LNCaP clone FGC (cell line): ENCODE measurements at places on chromosomes 16 and 17.

GRCh38 chr16:13429416-13429815 is 490.5 kb upstream of the ERCC4 start:
- no peak for DNase-seq

GRCh38 chr17:18257982-18258355 is 569 bp downstream of the FLII start:
- no peak for DNase-seq

DNA sequence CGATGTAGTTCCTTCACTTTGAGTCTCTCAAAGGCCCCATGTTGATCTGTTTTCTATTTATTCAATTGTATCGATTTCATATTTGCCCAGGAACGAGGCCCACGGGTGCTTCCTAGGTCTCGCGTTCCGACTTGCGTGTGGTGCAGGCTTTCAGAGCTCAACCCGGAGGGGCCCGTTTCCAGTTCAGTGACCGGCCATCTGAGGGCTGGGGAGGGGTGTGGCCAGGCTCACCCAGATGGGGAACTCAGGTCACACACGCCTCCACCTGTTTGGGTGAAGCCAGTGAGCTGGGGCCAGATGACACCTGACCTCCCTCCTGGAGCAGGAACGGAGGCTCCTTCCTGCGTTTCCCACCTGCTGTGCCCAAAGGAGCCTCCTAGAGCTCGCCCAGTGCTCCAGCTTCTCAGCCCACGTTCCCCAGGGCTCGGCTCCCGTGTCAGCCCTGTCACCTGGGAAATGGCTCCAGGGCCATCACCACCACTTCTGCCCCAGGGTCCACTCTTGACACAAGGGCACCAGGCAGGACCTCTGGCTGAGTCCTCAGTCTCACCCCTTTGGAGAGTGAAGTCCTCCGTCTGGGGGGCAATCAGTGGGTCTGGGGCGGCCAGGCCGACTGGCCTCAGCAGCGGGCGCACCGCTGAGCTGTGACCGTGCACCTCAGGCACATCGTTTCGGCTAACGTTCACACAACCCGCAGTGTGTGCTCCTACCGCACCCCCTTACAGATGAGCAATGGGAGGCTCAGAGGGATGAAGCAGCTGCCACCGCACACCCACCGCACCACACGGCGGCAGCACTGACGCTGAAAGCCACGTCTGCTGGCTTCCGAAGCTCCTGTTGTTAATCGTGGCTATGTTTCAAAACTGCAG is 18.0 kb downstream of the FOXF1 start:
- DNase-seq, result no peak

DNA sequence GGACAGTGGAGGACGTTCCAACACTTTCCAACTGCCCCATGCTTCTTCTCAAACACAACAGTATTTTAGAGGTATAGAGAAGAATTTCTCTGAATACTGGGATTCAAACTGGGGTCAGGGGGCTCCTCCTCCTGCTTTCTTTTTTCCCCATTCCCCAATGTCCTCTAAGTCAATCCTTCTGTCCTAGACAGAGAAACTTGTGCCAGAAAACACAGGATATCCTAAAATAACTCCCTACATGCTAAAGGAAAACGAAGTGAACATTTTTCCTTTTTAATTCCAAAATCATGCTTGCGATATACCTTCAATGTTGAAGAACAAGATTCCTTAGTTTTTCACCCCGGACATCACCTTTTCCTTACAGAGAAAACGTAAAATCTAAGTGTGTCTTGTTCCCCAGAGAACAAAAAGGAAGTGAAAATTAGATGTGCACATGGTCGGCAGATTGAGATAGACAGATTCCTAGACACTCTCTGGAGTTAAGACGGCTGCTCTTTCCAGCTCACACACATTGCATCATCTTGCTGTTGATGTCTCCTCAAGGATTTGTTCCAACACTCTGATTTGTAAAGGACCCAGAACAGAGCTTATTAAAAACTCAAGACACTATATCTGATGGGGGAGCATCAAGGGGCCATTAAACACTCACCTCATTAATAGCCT is 228.2 kb downstream of the GRIN2A start:
- no peak for DNase-seq

GRCh38 chr17:68569346-68569745 is 31.8 kb downstream of the FAM20A start:
- no peak for DNase-seq

GRCh38 chr17:65473985-65474384 is 87.5 kb downstream of the AXIN2 start:
- DNase-seq, result no peak

DNA sequence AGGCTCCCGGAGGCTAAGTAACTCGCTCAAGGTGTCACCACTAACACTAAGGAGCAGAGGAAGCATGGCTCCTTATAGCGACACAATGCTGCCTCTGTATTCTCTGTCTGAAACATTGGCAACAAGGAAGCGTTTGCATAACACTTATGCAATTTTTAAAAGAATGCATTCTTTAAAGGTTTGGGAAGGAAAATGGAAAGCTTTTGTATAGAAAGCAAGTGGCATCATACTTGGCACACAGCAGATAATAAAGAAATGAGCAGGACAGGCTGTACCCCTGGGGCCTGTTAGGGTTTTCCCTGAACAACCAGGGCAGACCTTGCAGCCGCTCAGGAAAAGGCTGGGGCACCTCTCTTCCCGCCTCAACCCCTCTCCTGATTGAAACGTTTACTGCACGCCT is 36.9 kb downstream of the PPL start:
- DNase-seq, result no peak

- no peak for DNase-seq
These were observed 70.7 kb downstream of the CLEC16A start for GRCh38 chr16:11015076-11015475.

DNA sequence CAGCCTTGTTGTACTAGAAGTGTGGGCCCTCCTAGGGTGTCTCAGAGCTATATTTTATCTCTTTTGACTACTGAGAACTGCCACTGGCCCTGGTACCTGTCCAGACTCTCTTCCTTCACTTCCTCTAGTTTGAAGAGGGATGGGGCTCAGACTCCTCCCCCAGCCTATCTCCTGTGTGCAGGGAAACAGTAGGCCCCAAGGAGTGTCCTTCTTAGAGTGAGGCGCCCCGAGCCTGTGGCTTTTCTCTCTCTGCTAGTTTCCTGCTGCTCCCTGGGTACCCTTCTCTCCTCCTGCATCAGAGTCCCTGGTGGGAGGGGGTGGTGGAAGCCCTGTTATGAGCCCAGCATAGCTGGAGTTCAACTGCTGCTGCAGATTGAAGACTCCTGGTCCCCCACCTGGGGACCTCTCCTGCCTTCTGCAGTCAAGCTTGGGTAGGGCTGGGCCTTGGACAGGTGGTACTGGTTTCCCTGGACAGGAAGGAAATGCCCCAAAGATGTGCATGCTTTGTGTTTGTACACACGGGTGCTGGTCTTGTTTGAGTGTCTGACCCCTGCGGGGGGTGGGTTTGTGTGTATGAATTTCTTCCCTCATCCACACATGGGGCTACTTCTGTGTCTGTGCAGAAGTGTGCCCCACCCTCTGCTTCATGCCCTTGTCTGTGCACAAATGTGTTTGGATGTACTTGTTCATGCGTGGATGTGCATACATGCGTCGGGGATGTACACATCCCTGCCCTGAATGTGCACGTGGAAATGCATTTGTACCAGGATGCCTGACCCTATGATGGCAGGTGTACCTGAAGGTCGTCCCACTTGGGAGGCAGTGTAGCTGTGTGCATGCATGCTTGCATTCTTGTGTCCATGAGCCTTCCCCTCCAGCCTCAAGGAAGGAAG is 6.9 kb downstream of the RARA start:
- DNase-seq, result no peak

DNA sequence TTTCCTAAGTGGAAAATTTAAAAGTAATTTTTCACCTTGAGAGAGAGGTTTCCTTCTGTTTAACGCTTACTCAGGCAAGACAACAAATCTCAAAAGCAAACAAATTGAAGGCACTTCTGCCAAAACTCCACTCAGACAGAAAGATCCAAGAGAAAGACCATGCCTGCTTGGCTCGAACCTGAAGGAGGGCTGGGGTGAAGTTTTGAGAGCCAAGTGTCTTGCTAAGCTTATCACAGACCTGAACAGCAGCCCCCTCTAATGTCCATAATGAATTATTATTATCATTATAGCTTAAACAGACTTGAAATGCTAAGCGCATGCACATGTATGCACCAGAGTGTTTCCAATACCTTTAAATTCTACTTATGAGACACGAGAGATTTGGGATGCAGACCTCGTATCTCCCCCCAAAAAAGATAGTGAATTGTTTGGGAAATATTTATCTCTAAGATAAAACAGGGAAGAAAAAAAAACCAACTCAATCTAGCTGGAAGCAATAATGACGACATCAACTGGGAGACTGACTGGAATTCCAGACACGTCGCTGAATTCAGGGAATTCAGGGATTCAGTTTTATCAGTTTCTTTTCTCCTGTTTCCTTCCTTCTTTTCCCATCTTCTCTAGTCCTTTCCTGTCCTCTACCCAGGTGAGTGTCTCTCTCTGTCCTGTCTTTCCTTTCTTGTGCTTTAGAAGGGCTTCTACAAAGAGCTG is 473.2 kb downstream of the RBFOX1 start:
- DNase-seq, result no peak

DNA sequence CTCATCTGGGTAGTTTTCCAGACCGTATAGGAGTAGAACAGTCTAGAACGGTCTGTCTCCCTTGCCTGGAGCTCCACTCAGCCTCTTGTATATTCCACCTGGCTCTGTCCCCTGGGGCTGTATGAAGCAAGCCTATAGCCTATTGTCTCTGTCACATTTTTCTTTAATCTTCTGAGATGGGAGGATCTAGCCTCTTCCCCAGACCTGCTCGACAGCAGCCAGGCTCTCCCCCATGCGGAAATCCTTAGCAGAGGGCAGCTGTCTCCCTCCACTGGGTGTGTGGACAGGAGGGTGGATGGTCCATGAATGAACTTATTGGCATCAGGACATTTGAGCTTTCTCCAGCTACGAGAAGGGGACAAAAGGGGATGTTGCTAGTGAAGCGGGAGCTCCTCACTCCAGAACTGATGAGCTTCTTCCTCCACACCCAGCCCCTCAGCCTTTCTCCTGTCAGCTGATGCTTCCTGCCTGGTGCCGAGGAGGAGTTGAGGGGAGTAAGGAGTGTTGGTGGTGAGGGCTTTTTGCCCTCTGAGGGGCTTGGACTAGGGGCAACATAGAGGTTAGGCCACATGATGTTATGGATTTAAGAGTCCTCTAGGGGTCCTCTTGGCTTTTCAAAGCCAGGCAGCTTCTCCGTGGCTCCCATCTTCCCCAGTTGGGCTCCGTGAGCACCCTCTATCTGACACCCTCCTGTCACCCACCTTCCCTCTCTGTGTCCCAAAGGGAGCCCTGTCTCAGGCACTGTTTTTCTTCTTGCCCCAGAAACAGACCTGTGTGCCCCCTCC is 28.0 kb downstream of the ARHGAP23 start:
- no peak for DNase-seq

DNA sequence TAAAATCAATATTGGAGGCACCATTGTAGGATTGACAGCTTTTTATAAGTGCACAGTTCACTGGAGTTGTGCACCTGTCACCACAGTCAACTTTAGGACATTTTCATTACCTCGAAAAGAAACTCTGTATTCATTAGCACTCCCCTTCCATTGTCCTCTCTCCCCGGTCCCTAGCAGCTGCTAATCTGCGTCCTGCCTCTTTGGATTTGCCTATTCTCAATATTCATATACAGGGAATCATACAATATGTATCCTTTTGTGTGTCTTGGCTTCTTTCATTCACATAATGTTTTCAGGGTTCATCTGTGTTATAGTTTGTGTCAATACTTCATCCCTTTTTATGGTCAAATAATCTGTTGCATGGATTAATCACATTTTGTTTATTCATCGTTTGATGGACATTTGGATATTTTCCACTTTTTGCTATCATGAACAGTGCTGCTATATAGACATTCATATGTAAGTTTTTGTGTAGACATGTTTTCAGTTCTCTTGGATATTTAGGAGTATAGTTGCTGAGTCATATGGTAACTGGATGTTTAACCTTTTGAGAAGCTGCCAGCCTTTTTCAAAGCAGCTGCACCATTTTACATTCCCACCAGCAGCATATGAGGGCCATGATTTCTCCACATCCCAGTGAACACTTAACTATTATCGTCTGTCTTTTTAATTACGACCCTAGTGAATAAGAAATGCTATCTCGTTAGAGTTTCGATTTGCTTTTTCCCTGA is 9.8 kb downstream of the DNAJA3 start:
- no peak for DNase-seq

- no peak for DNase-seq
These were observed 57.0 kb downstream of the PGS1 start for GRCh38 chr17:78435330-78436005.

DNA sequence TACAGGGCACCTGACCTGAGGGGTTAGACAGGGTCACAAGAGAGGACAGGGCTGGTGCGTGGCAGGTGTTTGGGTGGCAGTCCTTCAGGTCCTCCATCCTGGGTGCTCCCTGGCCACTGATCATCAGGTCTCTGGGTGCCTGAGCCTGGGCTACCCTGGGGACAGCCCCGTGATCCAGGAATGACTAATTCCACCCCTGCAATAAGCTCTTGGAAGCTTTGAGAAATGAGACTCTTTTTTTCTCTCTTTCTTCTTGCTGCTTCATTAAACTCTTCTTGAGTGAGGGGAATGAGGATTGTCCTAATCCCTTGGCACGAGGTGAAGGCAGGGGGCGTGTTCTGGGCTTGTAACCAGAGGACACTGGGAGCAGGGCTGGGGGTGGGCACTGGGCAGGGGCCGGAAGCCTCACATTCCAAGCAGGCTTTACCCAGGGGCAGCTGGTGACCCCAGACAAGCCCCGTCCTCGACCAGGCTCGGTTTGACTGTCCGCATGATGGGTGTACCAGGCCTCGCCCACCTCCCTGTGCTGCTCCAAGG is 21.4 kb upstream of the SPNS2 start:
- no peak for DNase-seq

- peak; percentile 23 for DNase-seq
These were observed 147.9 kb upstream of the MON1B start for GRCh38 chr16:77043076-77043475.

- no peak for DNase-seq
These were observed 23.6 kb upstream of the ATF7IP2 start for GRCh38 chr16:10362077-10362863.

GRCh38 chr16:11354407-11354732 is 9.1 kb downstream of the RMI2 start:
- no peak for DNase-seq

DNA sequence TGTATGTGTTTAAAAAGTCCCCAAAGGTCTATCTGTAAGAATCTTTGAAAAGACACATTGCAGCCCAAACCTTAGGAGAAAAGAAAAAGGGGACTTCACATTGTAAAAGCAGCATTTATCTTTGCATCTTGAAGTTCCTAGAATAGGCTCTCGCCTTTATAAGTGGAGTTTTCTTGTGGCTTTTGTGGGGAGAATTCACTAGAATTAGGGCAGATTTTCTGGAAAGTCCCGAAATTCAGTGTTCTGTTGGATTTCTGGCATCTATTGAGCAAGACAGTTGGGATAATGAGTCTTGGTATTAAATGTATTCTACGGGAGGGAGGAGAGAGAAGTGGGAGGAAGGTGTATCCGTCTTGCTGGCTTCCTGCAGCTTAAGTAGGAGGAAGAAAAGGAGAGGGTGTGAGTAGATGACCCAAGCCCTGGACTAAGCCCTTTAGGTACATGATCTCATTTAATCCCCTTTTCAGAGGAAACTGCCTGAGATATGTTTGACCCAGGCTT is 62.6 kb downstream of the PRKCA start:
- no peak for DNase-seq

- DNase-seq, result no peak
These were observed 20.9 kb downstream of the GAN start for GRCh38 chr16:81335669-81336068.

GRCh38 chr16:53752560-53752959 is 48.6 kb downstream of the FTO start:
- DNase-seq, result no peak
